ENCODE measurements at places on chromosomes 7 and 10.

DNA sequence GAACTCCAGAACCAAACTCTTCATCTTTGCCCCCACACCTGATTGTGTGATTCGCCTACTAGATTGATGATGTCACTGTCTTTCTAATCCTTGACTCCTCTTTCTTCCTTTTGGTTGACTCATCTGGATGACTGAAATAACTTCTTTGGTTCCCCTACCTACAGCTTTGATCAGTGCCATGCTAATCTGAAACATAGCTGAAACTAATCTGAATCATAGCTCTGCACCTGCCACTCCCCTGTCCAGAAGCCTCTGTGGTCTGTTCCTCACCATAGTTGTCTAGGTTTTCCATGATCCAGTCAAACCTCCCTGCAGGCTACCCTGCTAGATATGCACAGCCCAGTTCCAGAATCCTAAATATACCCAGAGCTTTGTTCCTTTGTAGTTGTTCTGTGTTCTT is 51.9 kb downstream of the ZNF365 start:
- no peak for DNase-seq

GRCh38 chr10:3951993-3952392 is 167.0 kb upstream of the KLF6 start:
- no peak for DNase-seq

- DNase-seq, result no peak
Measured at GRCh38 chr10:120328647-120329046, 128.4 kb upstream of the PLPP4 start.

DNA sequence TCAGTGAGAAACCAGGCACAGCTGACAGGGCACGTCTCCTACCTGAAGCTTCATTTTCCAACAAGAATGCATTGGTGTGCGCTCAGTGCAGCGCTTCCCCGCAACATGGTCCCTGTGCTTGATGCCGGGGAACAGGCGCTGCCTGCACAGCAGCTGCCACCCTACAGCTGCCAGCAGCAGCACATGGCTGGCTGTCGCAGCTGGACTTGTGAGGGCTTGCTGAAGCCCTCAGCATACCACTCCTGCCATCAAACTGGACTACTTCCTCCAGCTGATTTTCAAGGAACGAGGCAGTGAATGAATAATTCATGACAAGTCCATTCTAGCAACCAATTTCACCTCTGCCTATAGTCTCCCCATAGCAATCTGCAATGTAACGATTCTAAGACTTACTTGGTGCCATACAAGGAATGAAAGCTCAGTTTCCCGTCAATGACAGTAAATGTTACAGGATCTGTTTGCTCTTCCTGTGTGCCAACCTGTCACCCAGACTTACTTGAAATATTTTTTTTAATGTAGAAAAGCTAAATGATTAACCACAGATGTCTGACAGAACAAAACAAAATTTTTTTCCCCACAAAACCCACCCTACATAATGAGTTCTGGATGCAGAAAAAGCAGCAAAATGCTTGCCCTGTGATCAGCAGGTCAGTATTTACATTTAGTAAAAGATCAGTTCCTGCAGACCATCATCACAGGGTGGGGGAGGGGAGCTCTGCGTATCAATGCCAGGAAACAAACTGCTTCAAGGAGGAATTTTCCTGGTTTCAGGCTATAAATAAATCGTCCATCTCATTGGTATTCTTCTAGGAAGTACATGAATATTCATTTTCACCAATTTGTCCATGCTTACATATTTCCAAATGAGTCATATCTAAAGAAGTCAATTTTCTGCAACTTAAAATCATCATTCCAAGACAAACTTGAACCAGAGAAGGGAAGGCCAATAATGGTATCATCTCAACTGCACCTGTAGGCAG is 140.6 kb downstream of the ALOX5 start:
- no peak for DNase-seq

DNA sequence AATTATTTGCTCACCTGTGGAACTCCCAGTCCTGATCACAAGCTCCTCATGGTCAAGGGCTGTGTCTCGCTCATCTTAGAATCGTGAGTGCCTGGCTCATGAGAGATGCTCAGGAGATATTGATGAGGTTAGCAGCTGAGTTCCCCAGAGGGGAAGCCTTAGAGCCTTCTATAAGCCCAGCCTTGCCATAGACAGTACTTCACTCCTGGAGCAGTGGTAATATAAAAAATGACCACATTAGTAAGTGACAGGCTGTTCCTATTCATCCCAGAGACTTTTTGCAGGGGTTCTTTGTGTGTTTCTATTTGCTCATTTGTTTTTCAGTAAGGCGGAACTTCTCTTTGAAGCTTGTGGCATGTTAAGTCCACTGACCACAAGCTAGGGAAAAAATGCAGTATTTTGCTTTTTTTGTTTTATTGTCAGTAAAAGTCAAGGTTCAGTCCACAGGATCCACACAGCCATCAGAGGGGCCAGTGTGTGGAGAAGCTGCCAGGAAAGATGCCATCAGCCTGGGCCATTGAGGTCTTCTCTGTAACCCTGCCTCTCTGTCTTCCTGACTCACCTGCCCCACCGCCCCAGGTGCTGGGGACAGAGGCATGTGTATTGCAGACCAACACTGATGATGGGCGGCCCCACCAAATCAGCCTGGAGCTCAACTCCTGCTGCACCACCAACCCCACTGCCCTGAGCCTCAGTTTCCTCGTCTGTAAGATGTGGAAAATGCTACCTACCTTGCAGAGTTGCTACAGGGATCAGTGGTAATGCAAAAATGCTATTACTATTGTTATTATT is 36.4 kb upstream of the JCAD start:
- DNase-seq, result no peak

DNA sequence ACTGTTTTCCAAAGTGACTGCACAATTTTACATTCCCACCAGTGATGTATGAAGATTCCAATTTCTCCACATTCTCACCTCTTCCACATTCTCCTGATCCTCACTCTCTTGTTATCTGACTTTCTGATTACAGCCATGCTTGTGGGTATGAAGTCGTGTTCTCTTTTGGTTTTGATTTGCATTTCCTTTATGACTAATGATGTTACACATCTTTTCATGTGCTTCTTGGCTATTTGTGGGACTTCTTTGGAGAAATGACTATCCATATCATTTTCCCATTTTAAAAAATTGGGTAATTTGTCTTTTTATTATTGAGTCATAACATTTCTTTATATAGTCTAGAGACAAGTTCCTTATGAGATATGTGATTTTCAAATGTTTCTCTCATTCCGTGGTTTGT is 10.5 kb upstream of the GIMAP8 start:
- DNase-seq, result peak; percentile 29

DNA sequence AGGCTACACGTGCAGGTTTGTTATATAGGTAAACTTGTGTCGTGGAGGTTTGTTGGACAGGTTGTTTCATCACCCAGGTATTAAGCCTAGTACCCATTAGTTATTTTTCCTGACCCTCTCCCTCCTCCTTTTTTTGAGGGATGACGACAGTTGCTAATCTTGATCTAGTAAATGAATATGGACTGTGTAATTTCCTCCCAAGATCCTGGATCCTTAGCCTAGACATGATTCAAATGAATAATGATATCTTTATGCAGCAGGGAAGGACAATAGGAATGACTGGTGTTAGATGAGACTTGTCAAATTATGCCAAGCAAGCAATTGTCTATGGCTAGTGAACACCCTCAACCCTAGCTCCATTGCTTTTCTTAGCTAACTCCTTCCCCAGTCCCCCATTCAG is 156.2 kb downstream of the PLPP4 start:
- no peak for DNase-seq

DNA sequence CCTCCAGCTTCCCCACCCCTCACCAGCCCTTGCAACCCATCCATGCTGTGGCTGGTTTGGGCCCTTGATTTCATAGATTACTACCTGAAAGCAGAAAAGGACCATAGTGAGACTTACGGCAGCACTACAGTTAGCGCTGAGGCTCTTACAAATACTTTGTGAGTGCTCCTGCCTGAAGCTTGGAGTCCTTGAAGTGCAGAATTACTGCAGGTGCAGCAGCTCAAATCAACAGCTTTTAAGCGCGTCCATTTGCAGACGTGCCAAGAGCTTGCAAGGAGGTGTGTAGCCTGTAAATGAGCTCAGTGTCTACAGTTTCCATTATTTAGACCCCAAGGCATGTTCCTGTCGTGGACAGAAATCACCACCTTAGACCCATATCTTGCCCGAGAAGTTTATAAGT is 103.0 kb downstream of the CELF2 start:
- no peak for DNase-seq

DNA sequence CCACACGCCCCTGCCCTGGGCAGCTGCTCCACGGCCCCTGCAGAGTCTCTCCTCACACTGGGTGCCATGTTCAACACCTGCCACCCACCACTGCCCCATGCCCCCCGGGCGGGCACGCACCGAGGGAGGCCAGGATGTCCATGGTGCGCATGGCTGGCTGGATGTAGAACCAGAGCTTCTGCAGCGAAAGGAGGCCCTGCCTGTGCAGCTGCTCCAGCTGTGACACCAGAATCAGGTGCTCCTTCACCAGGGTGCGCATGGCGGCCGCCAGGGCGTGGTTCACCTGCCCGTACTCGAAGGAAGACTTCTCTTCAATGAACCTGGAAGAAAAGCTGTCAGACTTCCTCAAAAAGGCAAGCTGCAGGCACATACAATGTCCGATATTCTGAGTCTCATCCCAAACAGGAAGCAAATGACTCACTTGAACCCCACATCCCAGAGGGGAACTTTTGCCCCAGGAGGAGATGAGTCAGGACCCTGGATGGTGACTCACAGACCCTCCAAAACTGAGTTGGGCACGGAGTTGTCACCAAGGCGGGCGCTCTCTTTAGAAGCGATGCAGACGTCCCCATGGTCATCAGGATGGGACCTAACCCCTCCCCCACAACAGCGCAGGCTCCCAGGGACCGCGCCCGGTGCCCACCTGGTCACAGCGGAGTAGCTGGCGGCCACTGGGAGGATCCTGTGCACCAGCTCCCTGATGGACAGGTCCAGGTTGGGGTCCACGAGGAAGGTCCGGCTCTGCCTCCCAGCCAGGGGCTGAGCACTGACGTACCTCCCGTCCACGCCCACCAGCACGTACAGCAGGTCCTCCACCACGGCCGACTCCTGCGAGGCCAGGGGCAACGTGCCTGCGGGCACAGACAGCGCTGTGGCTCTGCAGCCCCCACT is 15.5 kb downstream of the TUBGCP2 start:
- no peak for DNase-seq

DNA sequence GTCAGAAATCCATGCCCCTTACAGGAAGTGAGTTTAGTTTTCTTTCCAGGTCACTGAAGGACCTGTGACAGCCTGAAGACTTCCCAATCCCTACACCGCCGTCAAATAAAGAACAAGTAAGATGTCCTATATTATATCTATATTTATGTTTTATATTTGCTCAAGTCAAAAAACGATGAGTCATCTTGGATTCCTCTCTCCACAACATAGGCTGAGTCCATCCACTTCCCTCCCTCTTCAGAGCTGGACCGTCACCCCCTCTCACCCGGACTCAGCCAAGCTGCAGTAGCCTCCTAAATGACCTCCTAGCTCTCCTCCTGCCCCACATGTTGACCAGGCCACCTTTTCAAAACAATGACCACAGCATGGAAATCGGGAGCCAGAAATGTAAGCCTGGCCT is 53.5 kb downstream of the GLI3 start:
- DNase-seq, result no peak

GRCh38 chr10:132270721-132271457 is 36.9 kb downstream of the STK32C start:
- no peak for DNase-seq

DNA sequence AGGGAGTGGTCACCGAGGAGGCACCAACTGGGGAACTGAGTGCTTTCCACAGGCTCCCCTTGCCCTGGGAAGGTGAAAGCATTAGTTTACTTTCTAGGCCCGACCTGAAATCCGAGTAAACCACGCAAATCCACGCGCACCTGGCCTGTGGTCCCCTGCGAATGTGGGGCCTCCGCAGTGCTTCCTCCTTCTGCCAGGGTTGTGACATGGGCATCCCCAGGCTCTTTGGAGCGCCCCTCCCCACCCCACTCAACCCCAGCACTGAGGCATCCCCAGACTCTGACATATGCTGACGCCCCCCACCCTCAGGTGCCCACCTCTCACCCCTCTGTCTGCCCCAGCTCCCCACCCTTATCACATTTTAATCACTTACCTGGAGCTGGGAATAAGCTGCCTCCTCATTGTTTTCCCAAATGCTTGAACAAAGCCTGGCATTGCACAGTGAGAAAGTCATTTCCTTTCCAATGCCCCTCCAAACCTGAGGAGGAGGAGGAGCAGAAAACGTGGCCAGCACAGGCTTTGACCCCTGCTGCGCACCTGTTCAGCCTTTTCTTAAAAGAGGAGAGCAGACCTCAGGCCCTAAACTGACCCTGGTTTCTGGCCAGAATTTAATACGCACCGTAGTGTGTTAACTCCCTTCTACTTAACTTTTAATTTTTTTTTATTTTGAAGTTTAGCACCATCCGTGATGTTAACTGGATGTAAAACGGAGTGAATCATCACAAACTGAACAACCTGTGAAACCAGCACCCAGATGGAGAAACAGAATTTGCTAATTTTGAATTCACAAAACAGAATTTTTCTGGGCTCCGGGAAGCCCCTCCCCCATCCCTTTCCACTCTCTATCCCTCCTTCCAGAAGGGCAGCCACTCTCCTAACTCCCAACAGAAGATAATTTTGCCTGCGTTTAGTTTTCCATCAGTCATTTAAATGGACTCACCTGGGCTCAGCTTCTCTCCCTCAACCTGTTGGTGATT is 129.4 kb downstream of the WDR11 start:
- no peak for DNase-seq

DNA sequence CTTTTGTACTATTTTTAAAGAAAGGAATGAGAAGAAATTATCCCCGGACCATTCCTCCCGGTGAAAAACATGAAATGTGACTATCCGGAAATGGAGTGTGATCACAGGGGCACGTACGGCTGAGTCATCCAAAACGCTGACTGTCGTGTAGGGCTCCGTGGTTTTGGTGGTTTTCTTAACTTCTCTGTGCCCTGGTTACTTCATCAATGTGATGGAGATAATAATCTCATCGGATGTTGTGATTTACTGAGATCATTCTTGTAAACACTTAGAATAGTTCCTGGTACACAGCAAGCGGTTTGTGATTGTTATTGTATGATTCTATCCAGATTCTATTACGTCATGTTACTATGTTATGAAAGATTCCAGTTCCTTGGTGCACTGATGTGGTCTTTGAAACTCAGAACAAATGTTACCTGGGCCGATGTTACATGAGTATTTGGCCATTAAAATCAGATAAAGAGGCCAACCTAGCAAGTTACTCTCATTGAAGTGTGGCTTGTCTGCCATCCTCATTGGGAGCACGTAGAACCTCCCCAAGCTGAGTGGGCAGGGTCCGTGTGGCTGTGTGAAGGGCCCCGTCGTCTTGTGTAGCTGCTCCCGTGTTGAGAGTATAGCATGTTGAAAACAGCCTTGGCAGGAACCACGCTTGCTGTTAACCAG is 99.5 kb downstream of the CAMK1D start:
- DNase-seq, result peak; percentile 68

- DNase-seq, result peak; percentile 34
Measured at GRCh38 chr10:45460235-45460878, 86.3 kb downstream of the ALOX5 start.

DNA sequence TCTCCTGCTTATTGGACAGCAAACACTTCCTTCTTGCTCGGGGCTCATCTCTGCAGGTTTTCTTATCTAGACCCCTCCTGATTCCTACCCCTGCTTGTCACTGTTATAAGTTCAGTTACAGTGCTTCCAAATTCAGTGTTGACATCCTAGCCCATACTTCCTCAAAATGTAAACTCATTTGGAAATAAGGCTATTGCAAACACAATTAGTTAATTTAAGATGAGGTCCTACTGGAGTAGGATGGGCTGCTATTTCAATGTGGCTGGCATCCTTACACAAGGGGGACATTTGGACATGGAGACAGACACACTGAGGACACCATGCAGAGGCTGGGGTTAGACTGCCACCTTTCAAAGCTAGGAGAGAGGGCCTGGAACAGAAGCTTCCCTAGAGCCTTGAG is 85.2 kb upstream of the NPVF start:
- DNase-seq, result no peak
